NCI-H1417 treated with DMSO at 0.1 percent for 48 hours (cell line): ENCODE measurements at places on chromosomes 5 and 9.

DNA sequence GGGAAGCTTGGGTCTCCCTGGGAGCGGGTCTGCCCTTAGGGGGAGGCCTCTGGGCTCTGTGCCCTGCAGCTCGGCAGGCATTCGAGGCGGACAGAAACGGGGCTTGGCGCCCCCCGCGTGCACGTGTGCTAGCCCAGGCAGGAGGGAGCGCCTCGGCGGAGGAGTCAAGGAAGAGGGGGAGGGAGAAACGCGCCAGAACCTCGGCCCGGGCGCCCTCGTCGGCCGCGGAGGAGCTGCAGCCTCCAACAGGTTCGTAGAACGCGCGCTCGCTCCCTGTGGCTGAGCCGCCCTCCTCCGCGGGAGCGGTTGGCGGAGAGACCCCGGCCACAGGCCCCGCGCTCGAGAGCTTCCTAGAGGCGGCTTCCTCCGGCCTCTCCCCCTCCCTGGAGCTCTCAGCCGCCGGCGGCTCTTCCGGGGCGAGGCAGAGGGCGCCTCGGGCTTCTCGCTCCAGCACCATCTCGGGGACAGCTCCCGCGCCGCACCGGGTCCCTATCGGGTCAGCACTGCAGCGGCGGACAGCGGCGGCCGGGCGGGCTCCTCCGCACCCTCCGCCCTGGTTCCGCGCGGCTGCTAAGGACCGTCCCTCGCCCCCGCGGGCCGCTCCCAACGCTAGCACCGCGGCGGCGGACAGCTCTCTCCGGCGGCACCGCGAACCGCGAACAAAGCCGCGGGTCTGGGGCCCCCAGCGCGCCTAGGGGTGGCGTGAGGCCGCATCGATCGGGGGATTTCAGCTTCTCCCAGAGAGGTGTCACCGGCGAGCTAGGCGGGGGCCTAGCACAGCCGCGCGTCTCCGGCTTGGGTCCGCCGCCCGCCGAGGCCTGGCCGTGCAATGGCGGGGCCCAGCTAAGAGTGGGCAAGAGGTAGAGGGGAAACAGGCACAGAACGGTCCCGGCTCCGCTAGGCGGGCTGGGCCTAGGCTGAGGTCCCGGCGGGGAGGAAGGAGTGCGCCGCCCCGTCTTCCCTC lies 74.6 kb upstream of the CPLX2 start:
- DNase-seq: peak; percentile 20

DNA sequence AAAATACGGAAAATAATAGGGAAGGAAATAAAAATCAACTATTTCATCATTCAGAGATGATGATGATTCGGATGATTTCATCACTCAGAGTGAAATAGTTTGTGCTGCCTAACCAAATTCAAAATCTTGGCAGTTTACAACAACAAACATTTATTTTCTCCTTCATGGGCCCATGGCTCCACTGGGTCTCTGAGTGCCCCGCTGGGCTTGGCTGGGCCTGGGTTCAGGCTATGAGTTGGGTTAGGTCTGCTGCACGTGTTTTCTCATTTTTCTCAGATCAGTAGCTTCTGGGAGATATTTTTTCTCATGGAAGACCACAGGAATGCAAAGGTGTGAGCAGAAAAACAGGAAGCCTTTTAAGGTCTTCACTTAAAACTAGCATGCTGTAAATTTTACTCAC lies 24.0 kb upstream of the F2RL1 start:
- DNase-seq: no peak

- peak; percentile 20 for DNase-seq
Observed at GRCh38 chr9:137797206-137798120, 80.1 kb upstream of the CACNA1B start.

- no peak for DNase-seq
Observed at GRCh38 chr9:33524306-33524947, 376 bp downstream of the ANKRD18B start.

- DNase-seq: no peak
Observed at GRCh38 chr5:56677690-56678305, 137.6 kb upstream of the MAP3K1 start.

DNA sequence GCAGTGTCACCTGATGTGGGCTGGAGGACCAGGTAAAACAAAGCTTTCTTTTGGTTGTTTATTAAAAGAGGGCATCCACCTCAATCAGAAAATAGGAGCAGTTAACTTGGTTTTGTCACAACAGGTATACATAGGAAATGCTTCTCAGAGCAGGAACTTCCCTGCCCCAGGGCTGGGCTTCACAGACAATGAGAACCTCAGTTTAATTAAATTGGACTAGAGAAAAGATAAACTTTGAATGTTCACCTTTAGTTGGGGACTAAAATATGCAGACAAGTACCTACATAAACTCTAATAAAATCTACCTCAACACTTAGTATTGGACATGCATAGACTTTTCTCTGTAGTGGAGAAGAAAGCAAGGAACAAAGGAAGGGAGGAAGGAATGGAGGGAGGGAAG lies 392.0 kb downstream of the ENC1 start:
- DNase-seq: no peak

- DNase-seq: no peak
Observed at GRCh38 chr5:74673011-74673790, 11.8 kb upstream of the HEXB start.

- DNase-seq: no peak
Observed at GRCh38 chr5:175124251-175124813, 319.6 kb downstream of the DRD1 start.
